Activated effector memory CD4-positive, alpha-beta T cell treated with anti-CD3 and anti-CD28 coated beads, Interleukin-2, amount 50 U/mL, for 16 hours (primary cell): ENCODE measurements at places on chromosomes 11 and 22.

GRCh38 chr11:12785901-12786300, 111.7 kb downstream of the TEAD1 start:
- no peak for DNase-seq

DNA sequence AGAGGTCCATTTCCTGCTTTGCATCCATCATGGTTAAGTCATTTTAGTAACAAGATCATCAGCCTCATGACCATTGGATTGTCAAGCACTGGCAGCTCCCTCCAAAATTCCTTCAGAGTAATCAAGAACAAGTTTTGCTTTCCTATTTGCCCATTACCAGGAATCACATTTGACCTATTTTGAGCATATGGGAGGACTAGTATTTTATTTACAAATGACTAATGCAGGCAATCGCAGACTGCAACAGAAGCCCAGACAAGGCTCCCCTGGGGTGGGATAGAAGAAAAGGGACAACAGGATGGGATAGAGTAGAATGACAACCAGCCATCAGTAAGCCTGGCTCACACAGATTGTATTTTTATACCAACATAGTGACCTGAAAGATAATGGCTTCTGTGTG, 9.1 kb downstream of the MMP10 start:
- DNase-seq: no peak

DNA sequence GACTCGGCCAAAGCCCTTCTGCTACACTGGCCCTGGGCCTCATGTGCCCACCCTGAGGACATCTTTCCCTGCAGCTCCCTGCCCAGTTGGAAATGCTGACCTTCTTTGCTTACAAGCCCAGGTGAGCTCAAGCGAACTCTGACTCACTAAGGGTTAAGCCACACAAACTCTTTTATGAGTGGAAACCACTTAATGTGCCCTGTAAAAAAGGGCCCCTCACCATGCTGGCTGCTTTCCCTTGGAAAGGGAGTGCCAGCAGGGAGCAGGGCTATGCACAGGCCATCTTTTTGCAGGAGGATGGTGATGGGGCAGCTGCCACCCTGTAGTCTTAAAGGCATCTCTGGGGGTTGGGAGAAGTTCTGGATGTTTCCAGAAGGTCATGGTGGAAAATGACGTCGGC, 18.7 kb downstream of the EHF start:
- no peak for DNase-seq

- DNase-seq: no peak
Measured at GRCh38 chr11:134887896-134888295, 475.9 kb upstream of the B3GAT1 start.

DNA sequence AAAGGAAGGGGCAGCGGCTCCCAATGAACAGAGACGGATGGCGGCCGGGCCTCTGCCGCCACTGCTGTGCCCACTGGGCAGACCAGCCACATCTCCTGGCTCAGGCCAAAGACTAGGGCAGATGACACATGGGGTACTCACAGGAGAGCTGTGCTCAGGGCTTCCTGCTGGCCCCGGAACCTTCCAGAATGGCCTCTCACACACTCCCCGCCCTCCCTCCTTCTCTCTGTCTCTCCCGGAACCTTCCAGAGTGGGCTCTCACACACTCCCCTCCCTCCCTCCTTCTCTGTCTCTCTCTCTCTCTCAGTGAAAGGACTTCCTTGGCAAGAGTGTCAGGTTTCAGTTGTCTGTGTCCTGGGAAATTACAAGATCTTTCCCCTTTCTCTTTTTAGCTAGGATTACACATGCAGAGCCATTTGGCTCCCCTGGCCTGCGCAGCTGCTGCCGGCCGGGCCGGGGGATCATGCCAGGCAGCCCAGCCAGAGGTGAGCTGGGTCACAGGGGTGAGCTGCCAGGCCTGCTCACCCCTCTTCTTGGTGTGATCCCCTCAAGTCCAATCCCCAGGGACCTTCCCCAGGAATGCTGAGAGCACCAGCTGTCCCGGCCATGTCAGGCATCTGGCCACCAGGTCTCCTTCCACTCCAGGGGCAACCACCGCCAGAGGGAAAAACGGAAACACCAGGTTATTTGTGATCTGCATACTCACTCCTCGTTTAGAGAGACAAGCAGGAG, 45.3 kb upstream of the ADA2 start:
- DNase-seq: no peak

DNA sequence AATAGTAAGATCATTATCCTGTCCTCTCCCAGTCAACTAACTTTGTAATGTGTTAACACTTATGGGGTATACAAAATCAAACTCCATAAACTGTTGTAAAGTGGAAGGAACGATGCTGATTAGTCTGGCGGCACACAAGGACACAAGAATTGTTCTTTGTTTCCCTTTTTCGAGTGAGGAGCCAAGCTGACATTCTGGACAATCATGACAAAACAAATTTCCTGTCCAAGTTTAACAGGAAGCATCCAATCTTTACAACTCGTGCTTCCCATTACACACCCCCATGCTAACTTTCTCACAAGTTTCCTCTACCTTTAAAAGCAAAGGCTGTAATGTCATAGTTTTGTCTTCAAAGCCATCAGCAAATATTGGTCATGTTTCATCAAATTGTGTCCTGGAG, 20.4 kb upstream of the LDLRAD3 start:
- DNase-seq: no peak

DNA sequence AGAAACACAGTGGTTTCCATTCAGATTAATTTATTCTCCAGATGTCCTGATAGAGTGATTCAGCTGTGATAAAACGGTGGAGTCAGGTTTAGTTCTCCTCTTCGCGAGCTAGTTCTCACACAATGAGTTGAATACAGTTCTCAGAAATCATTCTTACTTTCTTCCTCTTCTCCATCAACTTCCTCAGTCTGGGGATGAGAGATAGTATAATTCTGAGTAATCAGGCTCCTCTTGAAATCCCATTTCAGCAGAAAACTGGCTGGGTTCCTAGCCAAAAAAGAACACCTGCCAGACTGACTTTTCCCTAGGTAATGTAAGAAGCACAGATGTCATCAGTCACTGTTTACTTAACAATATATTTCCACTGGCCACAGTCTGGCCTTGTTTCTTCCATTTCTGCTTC, 76.7 kb downstream of the SVIP start:
- no peak for DNase-seq

DNA sequence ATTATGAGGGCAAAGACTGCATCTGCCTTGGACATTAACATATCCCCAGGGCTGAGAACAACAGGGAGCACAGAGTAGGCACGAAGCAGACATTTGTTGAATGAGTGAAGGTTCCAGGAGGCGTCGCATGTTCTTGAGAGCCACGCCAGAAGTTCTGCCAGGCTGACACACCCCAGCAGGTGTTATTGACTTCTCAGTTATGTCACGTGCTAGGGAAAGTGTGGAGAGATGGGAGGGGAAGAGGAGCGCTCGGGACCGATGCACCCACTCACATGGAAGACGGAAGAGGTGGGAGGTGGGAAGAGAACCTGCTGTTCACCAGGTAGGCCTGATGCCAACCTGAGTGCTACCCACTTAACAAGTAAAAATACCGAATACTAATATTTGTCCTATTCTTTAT, 232.8 kb downstream of the LARGE1 start:
- DNase-seq: no peak

- no peak for DNase-seq
Measured at GRCh38 chr11:22192642-22193347, at the start of gene ANO5. Gene ANO5 (plus strand): TSS chr11:22193085. CDS start chr11:22193493, 408 bp downstream.

DNA sequence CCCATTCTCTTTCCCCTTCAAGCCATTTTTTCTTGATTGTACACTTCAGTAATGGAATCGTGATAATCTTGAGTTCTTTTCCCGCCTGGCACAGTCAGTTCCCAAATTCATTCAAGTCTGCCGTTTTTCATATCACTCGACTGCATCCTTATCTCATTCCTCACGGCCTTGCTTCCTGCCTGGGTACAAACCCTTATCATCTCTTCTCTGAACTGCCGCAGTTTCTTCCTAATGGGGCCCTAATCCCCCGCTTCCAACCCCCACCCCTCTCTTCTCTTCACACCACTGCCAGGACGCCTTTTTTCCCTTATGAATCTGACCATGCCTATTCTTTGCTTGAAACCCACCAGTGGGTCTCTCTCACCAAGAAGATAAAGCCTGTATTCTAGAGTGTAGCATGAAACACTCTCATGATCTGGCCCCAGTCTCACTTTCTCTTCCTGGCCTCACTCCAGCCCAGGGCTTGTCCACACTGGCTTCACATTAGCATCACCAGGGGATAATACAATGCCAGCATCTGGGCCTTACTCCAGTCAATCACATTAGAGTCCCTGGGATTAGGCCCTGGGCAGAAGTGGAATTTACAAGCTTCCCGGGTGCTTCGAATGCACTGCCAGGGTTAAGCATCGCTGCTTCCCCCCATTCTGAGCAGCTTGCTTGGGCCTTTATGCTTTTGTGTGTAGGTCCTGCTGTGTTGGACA, 102.1 kb downstream of the FBXO7 start:
- DNase-seq: no peak

GRCh38 chr11:98300719-98301118, 720.0 kb upstream of the CNTN5 start:
- no peak for DNase-seq

GRCh38 chr11:111428113-111428876, 49.2 kb upstream of the POU2AF1 start:
- DNase-seq: no peak

DNA sequence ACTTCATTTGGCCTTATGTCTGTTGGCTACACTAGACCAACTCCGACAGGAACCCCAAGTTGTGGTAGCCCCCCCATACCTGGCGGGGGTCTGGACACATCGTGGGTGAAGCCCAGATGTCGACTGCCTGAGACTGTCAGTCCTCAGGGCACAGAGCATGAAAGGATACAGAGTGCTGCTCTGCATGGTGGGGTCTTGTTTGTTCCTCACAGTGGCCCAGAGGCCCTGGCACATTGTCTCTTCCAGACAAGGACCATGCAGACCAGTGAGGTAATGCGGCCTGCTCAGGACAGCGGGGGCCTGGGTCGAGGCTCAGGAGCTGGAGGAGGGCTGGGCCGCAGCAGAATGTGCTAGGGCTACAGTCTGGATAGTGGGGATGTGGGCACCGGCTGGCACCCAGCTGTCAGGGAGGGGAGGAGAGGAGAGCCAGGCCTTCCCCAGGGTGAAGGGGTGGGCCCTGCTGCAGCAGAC, 14.6 kb downstream of the CAPN5 start:
- DNase-seq: peak; percentile 60

- DNase-seq: no peak
Measured at GRCh38 chr11:13338427-13339069, 61.0 kb downstream of the BMAL1 start.

GRCh38 chr22:45318168-45318557, 8.4 kb downstream of the FAM118A start:
- peak; percentile 95 for DNase-seq

GRCh38 chr11:78812513-78813293, 238.0 kb upstream of the NARS2 start:
- no peak for DNase-seq

DNA sequence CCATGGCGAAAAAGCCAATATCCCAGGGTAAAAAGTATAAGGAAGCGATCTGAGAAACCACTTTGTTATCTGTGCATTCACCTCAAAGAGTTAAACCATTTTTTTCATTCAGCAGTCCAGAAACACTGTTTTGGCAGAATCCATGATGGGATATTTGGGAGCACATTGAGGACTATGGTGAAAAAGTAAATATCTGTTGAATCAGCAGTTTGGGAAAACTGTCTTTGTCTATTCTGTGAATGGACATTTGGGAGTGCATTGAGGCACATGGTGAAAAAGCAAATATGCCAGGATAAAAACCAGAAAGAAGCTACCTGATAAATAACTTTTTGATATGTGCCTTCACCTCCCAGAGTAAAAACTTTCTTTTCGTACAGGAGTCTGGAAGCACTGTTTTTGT, 187.4 kb downstream of the OR4A47 start:
- no peak for DNase-seq
